ENCODE measurements at places on chromosomes 11 and 22.

- no peak for DNase-seq
These were observed 40.1 kb downstream of the EIF4ENIF1 start for GRCh38 chr22:31449506-31449905.

DNA sequence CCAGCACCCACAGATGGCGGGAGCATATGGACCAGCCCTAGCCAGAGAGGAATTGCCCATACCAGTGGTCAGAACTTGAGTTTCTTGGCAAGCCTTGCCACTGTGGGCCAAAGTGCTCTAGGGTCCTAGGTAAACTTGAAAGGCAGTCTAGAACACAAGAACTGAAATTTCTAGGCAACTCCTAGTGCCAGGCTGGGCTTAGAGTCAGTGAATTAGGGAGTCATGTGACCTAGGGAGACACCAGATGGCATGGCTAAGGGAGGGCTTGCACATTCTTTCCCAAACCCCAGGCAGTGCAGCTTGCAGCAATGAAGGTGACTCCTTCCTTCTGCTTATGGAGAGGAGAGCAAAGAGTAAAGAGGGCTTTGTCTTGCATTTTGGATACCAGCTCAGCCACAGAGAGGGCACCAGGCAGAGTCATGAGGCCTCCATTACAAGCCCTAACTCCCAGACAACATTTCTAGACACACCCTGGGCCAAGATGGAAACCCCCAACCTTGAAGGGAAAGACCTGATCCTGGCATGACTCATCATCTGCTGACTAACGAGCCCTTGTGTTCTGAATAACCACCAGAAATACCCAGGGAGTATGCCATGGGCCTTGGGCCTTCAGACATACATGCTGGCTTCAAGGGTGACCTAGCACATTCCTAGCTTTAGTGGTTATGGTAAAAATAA, 19.2 kb upstream of the OR56A3 start:
- no peak for DNase-seq

GRCh38 chr22:48705159-48705916, 1122.3 kb downstream of the BRD1 start:
- no peak for DNase-seq

- no peak for DNase-seq
These were observed 72.0 kb downstream of the ARHGAP42 start for GRCh38 chr11:100759106-100759505.
